ENCODE measurements at places on chromosomes 3 and 15.

GRCh38 chr15:38207621-38208020, 45.0 kb upstream of the SPRED1 start:
- no peak for DNase-seq

- no peak for DNase-seq
These were observed 67.9 kb downstream of the DCUN1D1 start for GRCh38 chr3:182912474-182912873.

DNA sequence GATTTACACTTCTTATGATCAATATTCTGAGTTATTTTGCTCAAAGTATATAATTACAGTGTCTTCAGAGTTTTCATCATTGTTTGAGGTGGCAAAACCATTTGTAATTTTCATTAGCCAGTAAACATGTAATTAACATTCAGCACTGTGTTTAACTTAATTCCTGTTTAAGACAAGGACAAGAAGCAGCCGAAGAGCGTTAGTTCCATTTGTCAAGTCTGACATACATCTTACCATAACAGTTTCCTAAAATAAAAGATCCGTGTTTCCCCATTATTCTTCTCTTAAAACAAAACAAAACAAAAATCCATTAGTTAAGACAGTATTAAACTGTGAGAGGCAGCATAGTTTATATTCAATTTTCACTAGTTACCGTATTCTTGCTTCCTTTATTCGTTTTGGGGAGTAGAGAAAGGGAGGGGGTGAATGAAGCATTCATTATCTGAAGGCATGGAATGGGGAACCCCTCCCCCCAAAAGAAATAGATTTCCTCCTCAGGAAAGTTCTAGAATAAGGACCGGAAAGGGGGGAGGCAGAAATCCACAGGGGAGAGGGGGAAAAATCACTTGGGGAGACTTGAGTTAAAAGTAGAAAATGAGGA, 5.5 kb upstream of the NR2F2 start:
- no peak for DNase-seq

DNA sequence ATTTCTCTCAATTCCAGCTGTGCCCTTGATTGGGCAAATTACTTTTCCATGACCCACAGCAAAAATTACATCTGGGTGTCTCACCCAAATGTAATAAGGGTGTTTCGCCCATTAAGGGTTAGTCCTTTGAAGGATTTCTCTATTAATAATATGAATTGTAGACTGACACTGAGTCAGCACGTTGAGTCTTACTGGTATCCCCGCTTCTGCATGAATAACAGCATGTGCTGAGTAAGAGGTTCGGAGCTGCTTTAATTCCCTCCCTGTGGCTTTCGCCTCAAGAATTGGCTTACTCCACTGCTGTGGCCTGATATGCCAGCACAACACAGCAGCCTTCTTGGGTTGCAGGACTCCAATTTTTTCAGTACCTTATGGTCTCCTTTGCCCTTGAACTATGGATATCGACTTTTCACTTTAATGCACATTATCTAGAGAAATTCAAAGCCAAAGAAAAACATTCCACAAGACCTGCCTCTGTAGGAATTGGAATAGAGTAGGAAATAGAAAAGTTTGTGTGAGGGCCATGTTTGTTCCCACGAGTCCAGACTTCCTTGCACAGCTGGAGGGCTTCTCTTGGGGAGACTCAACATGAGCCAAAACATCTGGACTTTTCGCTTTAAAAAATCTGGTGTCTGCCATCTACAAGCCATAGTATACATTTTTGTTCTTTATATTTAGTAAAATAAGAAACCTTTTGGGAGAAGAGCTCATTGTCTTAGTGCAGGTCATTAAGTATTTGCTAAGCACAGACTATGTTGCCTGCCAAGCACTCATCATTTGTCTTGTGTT, 20.7 kb upstream of the ERC2 start:
- DNase-seq: no peak

GRCh38 chr3:118480101-118480860, 554.4 kb downstream of the IGSF11 start:
- no peak for DNase-seq

DNA sequence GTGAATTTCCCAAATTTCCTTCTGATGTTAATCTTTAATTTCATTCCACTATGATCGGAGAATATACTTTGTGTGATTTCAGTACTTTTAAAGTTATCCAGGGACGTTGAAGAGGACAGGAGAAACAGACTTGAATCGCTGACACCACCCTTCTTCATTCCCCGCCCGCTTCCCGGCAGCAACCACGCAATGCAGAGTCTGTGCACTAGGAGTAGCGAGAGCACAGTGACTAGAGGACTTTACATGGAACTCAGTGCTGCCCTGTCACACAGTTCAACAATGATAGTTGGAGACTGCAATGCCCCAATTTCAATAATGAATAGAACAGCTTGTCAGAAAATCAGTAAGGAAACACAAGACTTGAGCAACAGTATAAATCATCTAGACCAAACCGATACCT, 73.9 kb downstream of the RNF13 start:
- DNase-seq: no peak

DNA sequence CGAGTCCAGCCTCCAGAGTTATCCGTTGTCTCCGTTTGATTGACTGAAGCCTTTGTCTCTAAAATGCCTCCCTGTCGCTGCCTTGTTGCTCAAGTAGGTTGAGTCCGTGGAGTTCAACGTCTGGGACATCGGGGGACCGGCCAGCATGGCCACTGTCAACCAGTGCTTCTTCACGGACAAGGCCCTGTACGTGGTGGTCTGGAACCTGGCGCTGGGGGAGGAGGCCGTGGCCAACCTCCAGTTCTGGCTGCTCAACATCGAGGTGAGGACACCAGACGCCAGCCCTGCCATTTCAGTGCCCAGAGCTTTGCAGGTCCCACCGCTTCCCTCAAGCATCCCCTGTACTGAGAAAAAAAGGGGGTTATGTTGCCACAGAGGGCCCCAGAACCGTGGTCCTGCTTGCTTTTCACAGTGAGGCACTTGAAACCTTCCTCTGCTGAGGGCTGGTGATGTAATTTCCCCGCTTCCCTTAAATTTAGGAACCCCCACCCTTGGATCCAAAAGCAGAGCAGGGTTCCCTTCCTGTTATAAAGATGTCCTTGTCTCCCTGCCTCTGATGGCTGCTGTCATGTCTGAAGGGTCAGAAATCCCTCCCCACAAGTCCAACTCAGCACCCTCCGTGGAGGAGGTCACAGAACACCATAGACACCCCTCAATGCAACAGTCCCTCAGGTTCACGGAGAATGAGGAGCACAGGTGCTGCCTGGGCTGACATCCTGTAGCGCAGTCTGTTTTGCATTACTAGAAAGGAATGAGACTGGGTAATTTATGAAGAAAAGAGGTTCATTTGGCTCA, 105.7 kb downstream of the LRRK1 start:
- DNase-seq: no peak

DNA sequence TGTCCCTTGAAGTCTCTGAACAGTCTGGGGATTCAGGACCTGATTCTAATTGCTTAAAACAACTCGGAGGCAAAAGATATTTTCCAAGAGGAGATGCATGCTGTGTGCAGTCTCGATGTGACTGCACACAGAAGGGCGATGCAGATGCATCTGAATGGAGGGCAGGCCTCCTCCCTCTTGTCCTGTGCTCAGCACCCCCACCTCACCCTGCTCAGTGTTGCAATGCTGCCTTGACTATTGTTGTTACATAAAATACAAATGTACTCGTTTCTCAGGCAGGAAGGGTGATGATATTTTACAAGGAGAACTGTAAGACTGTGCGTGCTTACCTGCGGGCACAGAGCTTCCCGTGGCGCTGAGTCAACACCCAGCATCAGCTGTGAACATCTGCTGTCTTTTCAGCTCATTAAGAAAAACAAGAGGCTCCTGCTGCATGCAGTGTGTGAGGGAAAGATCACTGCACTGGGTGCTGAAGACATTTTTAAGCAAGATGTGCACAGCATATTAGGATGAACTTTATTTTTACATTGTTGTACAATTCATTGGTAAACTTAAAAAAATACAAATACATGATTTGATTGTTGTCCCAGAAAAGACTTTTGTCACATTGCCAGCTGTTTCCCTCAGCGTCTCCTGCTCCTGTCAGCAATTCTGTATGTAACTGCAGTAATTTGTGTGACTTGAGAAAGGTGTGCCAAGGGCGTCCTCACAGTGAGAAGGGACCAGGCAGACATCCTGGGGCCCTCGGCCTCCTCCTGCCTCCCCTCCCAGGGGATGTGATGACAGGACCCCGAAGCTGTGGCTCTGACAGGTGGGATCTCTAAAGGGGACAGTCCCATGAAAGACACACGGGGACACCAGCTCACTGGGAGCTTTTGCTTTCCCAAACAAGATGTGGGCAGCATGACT, 56.3 kb upstream of the RPL32 start:
- no peak for DNase-seq

DNA sequence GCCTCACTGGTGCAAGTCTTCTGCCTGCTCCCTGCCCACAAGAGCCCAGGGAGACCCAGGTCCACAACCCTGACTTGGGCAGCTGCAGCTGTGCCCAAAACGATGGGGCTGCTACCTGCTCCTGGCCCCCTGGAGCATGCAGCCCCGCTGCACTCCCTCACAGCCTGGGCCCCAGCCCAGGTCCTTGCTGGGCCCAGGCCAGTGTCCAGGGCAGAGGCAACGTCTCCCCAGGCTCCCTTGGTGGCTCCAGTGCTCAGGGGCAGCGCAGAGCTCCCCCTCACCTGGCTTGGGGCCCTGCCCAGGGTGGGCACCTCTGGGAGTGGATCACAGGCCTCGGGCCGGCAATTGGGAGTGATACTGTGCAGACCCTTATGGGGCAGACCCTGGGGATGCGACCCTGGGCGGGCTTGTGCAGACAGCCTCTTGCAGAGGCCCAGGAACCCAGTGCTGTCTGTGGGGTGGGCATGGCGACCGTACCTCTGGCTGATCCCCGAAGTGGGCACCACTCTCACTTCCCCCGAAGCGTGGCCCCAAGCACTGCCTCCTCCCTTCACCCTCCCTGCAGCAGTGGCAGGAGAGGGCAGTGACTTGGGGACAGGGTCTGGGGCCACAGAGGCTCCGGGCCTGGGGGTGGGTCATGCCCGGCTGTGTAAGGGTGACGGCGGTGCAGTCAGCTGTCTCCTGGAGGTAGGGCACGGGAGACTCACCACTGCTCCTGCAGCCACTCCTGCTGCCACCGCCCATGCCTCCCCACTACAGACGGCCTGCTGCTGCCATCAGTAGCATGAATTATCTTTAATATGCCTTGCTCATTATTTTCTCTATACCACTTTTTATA, 255.9 kb downstream of the DOCK3 start:
- DNase-seq: no peak

GRCh38 chr15:26355472-26356074, 417.3 kb downstream of the GABRB3 start:
- no peak for DNase-seq

- no peak for DNase-seq
These were observed 1.4 kb upstream of the SENP2 start for GRCh38 chr3:185584686-185585085.

GRCh38 chr3:63798949-63799348, 20.1 kb upstream of the C3orf49 start:
- no peak for DNase-seq

GRCh38 chr3:170469151-170470062, 50.7 kb downstream of the CLDN11 start:
- no peak for DNase-seq

DNA sequence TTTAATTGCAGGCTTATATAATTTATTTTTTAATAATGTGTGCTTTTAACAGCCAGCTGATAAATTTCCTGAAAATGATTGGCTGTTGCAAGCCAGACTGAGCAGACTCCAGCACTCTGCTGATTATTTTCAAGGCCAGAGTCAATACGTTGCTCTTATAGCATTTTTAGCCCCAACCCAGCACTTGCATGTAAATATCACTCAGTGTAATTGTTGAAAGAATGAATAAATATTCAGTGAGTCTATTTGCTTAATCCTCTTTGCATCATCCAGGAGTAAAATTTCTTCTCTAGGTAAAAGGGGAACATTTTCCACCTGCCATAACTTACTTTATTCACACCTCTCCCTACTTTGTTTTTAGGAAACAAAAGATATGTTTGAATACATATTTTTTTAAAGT, 2.9 kb downstream of the GABRR3 start:
- DNase-seq: no peak

GRCh38 chr3:122975163-122975923, 52.2 kb downstream of the SEMA5B start:
- no peak for DNase-seq

DNA sequence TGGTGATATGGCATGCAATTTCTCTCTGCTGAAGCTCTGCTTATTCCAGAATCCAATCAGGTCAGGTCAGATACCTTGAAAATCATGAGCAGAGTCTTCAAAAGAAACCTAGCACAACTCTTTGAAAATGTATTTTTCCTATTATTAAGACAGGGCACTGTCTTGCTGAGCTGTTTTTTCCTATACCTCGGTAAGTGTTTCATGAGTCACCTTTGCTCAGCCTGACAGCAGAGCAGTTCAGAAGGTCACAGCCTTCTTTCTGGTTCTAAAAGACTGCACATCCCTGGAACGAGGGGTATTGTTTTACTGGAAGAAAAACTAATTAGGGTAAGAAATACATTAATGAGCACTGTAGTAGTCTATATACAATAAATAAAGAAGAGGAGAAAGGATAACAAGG, 422.0 kb downstream of the SOX2 start:
- no peak for DNase-seq

DNA sequence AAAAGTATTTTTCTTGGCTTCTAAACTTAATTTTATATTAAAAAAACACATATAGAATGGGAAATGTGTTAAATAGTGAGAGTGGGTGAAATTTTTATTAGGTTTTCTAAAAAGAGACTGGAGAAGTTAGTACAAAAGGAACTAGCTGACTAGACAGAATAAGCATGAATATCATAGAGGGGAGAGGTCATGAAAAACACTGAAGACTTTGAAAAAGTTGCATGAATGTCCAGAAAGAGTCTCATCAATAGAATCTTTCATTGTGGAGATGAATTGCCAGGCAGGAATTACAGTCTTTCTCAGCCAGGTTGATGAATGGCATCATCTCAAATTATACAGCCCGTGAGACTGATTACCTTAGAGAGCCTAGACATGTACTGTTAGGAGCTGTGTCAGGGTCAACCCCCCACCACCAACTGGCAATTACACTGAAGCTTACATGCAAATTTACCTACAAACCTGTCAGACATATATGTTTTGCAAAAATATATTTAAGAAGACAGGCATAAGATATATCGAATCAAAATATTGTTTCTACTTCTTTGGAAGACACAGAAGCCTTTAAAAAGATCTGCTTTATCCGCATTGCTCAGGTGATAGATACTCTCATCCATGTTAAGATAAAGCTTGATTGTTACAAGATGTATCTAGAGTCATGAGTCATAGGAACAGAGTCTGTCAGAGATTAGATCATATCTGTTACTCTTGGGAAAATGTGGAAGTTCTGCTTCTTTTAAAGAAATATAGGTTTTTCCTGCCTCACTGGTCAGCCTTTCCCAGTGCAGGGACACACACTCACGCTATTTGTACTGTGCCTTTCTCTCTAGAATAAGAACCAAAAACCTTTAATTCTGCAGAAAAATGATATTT, 34.8 kb upstream of the PFN2 start:
- no peak for DNase-seq

GRCh38 chr3:131277836-131278497, 103.6 kb upstream of the NUDT16 start:
- DNase-seq: no peak

- DNase-seq: no peak
These were observed 45.7 kb downstream of the TCF12 start for GRCh38 chr15:56964182-56964581.

- no peak for DNase-seq
These were observed 109.4 kb upstream of the SAMMSON start for GRCh38 chr3:69890084-69890483.
